COR-L47 (cell line): ENCODE measurements at places on chromosomes 4 and X.
A peak's percentile ranks its signal among the peaks of the same experiment; 100 is the strongest.

- DNase-seq = no peak
Observed at GRCh38 chrX:151694661-151695582, at the start of gene PRRG3. TSS of gene PRRG3 (plus strand) at chrX:151695458. CDS start at chrX:151698815, 3,357 bp downstream.

GRCh38 chr4:138290805-138291204 is 48.7 kb upstream of the SLC7A11 start:
- DNase-seq = no peak

GRCh38 chr4:17511950-17512795 is at the start of gene QDPR:
TSS of gene QDPR (minus strand) at chr4:17512090. CDS start at chr4:17512054, 36 bp downstream.
- peak; percentile 67 for DNase-seq

DNA sequence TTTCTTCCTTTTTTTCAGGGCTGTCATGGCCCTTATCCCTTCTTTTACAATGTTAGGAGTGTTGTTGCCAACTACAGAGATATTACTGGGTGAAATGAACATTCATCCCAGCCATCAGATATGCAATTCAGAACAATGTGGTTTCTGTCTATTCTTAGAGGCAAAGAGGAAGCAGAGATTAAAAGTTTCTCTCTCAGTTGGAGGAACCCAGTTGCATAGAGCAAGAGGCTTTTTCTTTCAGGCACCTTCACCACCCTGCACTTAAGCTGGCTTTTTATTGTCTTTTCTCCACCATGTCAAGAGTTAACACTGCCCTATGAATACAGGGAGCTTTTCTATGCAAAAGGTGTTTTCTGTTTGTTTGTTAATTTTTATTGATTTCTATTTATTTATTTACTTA is 1559.6 kb upstream of the IGFBP7 start:
- DNase-seq = no peak

GRCh38 chr4:61805227-61805626 is 605.1 kb downstream of the ADGRL3 start:
- no peak for DNase-seq

DNA sequence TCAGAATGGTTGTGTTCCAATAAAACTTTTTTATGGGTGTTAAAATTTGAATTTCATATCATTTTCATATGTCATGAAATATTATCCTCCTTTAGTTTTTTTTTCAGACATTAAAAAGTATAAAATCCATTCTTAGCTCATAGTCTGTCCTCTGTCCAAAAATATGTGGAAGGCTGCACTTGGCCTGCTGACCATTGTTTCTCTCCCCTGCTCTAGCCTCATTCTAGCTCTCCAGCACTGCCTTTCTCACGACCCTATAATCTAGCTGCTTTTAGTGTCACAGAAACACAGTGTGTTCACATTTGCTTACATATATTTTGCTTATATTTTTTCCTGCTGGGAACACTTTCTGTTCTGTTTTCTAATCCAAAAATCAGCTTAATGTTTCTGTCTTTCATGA is 165.0 kb upstream of the ANK2 start:
- DNase-seq = no peak

DNA sequence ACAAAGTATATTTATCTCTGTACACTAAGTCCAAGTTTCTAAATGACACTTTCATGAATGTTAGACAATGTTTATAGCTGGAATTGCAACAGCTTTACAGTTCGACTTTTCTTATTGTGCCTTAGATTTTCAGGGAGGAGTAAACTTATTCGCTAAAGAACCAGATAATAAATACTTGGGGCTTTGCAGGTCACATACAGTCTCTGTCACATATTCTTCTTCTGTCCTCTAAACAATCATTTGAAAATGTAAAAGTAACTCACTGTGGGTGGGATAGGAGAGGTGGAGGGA is 132.6 kb downstream of the SPRY1 start:
- DNase-seq = no peak

DNA sequence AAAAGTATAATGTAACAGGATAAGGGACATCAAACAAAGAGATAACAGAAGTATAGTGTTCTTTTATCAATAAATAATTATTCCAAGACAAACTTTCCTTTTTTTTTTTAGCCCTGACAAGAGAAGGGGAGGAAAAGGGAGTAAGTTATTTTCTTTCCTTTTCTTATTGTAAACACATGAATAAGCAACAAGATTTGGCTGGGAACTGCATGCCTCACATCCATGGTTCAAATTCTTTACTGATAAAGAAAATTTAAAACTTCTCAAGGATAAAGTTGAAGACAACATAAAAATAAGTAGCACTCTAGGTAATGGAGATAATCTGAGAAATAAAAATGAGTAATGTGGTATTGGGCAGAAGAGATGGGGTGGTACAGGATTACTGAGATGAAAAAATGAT is 71.6 kb downstream of the NEK1 start:
- DNase-seq = no peak

DNA sequence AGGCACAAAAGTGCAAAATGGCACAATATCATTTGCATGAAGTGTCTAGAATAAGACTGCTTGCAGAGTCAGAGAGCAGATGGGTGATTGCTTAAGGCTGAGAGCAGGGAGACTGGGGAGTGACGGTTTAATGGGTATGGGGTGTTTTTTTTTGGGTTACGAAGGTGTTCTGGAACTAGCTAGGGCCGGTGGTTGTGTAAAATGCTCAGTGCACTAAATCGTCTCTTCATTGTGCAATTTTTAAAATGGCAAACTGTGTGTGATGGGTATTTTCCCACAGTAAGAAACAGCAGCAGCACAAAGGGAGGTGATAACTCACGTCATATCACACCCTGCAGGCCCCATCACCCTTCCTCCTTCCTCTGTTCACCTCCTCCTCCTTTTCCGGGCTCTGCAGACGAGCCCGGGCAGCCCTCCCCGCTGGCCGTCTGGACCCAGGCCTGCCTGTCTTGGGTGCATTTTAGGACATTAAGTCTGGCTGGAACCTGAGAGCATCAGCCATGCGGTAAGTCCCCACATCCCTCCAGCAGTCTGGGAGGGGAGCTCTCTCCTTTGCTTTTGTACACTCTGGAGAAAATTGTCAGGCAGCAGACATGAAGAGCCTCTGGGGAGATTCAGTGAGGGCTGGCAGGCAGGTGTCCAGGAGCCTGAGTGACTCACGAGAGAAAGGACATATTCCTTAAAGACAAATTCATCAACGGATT is 42.7 kb downstream of the ASMT start:
- no peak for DNase-seq

DNA sequence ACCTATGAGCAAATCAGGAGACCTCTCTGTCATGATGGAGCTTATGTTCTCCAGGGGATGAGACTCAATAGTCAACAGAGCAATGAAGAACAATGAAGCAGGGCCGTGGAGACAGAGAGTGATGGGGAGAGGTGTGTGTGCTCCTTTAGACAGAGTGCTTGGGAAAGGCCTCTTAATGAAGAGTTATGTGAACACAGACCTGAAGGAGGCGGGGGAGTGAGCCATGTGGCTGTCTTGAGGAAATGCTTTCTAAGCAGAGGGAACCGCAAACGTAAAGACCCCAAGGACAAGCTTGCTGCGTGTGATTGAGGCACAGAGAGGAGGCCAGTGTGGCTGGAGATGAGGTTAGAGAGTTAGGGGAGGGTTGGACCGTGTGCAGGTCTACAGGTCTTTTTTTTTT is 53.1 kb downstream of the CHRNA9 start:
- no peak for DNase-seq

GRCh38 chr4:99518601-99519295 is 7.9 kb downstream of the C4orf17 start:
- DNase-seq = no peak

DNA sequence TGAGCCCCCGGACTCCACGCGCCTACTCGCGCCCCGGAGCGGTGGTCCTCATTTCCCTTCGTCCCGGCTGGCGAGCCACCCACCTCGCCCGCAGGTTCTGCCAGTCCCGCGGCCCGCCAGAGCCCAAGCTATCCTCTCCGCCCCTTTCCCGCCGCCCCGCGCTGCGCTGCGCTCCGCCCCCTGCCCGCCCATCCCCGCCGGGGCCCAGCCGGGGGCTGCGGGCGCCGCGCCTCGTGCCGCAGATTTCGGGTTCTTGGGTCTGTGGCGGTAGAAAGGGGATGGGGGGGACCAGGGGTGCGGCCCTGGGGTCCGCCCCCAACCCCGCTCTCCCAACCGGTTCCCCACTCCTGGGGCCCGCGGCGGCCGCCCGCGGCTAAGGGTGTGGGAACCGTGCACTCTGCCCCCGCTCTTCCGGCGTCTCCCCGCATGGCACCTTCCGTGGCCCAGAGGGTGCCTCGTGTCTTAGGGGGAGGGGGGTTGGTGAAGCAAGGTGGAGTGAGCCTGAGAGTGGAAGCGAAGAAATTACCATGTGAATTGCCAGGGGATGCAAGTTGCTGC is 650.8 kb upstream of the DIPK2B start:
- DNase-seq = peak; percentile 46

- DNase-seq = no peak
Observed at GRCh38 chr4:111788099-111788498, 357.2 kb upstream of the FAM241A start.

DNA sequence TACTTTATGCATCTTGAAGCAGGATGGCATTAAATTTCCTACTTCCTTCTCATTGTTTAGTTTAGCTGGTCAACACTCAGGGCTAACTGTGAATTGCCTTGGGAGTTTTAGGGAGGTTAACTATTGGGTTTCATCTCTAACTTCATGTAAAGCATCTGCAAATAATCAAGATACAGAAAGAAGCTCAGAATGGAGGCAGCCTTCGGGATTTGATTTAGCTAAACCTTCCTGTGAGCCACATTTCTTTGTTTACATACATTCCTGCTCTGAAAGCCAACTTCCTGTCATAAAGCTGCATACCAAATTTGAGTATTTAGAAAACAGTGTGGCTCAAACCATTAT is 131.7 kb upstream of the PCDH18 start:
- DNase-seq = no peak

DNA sequence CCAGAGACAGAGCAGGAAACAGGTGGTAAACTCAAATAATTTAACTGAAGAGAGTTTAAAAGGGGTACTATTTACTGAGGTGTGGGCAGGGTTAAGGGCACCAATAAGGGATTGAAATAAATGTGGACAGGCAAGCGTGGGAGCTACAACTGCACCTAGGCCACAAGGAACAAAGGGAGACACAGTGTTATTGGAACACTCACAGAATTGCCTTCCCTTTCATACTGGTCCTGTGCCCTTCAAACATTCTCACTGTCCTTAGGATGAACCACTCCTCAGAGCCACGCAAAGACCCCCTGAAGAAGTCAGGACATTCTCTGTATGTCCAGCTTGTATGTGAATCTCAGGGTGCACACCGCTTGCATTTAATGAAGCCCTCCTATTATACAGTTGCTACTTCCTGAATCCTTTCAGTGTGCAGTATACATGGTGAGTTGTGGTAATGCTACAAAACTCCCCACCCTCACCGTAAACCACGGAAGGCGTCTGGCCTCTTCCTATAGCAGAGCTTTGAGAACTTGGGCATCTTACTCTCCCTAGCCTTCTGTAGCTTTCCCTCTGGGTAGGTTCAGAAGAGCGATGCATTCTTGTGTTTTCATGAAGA is 9.6 kb upstream of the MRPL1 start:
- no peak for DNase-seq

- no peak for DNase-seq
Observed at GRCh38 chrX:151984328-151984727, 9.9 kb upstream of the GABRE start.

DNA sequence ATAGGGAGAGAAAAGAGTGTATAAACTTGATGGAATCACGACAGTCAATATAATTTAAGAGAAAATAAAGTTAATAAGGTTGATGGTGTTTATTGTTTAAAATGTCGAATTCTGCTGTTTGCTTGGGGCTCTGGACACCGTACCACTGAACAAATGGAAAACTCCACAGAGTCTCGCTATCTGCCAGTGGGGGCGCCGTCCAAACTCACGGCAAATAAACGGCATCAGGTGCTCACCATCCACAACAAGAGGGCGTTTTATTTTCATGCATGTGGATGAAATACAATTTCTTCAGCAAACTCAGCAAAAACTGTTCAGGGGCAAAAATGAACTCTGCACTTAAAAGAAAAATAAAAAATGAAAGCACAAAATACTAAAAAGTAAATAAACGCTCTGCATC is 46.6 kb upstream of the FAM47C start:
- peak; percentile 11 for DNase-seq

DNA sequence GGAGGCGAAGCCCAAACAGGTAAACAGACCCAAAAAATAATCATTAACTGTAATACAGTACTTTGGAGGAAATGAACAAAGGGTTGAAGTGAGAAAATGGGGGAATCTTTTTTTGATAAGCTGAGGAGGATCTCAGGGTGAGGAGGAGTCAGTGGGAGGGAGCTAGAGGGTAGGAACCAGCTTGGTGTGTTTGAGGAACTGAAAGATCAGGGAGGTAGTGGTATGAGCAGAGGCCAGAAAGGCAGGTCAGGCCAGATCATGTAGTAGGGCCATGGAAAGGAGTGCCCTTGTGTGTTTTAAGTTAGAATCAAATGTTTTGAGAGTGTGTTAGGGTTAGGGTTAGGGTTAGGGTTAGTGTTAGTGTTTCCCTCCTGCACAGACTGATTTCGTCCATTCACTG is 48.8 kb downstream of the PPP2R2C start:
- no peak for DNase-seq

DNA sequence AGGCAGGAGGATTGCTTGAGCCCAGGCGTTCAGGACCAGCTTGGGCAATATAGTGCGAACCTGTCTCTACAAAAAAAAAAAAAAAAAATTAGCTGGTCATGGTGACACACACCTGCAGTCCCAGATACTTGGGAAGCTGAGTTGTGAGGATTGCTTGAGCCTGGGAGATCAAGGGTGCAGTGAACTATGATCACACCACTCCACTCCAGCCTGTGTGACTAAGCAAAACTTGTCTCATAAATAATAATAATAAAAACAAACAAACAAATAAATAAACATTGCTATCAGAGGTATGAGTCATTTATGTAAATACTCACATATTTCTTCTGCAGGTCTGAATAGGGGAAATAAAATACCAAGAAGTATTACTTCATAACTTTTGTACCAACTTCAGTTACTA is 1372.7 kb upstream of the AGA start:
- DNase-seq = no peak

DNA sequence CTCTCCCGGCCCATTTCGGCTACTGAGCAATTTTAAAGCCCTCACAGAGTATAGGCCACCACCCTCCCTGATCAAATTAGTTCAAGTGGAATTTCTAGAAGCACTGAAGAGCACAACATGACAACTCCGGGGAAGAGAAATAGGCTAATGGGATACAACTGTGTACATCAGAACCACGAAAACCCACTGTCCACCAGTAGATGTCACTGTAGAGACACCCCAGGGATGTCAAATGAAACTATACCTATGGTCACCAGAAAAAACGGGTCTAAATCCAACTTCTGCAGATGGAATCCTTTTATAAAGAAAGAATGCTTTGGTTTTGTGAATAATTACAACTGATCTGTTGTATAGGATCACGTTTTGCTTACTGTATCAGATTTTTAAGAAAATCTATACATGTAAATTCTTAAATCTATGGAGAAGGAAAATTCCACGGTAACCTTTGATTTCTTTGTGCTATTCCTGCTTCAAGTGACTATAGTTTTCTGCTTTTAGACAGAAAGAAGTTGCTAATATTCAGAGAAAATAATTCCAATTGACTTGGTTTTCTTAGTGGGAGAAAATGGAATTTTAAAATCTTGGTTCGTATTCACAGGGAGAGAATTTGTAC is 29.5 kb upstream of the MAP3K15 start:
- no peak for DNase-seq

GRCh38 chrX:15686818-15687685 is 22.4 kb upstream of the CLTRN start:
- DNase-seq = peak; percentile 17

GRCh38 chrX:100975212-100975611 is 5.7 kb downstream of the ARL13A start:
- no peak for DNase-seq
